ENCODE measurements at places on chromosomes 2 and 18.

GRCh38 chr2:218387369-218388194, 5.5 kb downstream of the SLC11A1 start:
- peak; percentile 46 for DNase-seq

GRCh38 chr2:30504731-30505130, 57.7 kb downstream of the LCLAT1 start:
- no peak for DNase-seq

- no peak for DNase-seq
Measured at GRCh38 chr2:160253440-160254188, 53.5 kb upstream of the ITGB6 start.

DNA sequence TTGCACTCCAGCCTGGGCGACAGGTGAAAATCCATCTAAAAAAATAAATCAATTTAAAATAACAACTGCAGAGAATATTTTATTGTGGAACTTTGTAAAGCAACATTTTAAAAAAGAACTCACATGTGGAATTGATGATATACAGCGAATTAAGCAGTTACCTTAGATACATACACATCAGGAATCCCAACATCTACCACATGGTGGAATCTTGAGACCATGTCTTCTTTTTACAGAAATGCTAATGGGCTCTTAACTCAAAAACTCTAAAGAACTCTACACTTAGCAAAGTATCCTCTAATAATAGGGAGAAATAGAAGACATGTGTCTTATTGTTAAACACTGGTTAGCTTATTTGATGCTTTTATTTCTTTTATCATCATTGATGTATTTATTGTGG, 373.6 kb downstream of the CDH7 start:
- no peak for DNase-seq

- peak; percentile 16 for DNase-seq
Measured at GRCh38 chr2:37654932-37655841, 16.3 kb downstream of the CDC42EP3 start.

GRCh38 chr18:49249521-49249920, 210.9 kb downstream of the DYM start:
- no peak for DNase-seq

DNA sequence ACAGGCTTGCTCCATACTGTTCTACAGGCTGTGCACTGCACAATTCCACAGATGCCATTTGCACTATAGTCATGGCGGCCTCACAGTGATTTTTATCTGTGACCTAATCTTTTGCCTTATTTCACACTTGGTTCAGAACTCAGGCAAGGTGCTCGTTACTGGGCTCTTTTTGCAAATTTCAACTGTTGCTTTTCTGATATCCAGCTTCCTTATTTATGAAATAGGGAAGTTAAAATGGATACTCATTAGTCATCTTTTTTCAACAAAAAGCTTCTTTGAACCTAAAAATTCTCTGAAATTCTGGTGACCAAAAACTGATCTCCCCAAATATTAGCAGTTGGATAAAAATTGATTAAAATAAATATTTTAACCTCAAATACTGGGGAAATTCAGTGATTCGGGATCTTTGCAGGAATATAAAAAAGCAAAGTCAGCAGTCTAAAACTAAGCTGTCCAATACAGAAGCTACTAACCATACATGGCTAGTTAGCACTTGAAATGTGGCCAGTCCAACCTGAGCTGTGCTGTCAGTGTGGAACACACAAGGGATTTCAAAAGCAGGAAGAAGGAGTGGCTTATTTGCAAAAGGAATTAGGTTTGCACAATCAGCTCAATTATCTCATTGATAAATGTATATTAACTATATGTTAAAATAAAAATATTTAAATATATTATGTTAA, 134.4 kb downstream of the COL4A4 start:
- no peak for DNase-seq

GRCh38 chr2:219656526-219656925, 29.1 kb downstream of the SLC4A3 start:
- no peak for DNase-seq

DNA sequence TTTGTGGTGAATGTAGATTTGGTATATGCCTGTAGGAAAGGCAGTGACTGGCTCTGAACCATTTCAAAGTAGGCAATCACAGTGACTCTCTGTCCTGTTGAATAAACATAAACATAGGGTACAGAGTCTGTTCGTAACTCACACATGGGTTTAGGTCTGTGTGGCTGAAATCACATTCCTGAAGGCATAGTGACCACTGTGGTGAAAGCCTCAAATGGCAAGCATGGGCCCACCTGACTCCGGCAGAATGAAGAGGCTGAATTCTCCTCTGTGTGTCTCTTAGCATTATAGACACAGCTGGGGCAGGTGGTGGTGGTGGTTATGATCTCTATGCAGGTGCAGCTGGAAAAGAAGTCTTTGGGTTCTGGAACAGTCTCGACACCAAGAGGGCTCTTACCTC, 61.2 kb downstream of the ITGA6 start:
- DNase-seq: no peak

GRCh38 chr2:133848111-133848649, 279.9 kb upstream of the NCKAP5 start:
- DNase-seq: no peak

DNA sequence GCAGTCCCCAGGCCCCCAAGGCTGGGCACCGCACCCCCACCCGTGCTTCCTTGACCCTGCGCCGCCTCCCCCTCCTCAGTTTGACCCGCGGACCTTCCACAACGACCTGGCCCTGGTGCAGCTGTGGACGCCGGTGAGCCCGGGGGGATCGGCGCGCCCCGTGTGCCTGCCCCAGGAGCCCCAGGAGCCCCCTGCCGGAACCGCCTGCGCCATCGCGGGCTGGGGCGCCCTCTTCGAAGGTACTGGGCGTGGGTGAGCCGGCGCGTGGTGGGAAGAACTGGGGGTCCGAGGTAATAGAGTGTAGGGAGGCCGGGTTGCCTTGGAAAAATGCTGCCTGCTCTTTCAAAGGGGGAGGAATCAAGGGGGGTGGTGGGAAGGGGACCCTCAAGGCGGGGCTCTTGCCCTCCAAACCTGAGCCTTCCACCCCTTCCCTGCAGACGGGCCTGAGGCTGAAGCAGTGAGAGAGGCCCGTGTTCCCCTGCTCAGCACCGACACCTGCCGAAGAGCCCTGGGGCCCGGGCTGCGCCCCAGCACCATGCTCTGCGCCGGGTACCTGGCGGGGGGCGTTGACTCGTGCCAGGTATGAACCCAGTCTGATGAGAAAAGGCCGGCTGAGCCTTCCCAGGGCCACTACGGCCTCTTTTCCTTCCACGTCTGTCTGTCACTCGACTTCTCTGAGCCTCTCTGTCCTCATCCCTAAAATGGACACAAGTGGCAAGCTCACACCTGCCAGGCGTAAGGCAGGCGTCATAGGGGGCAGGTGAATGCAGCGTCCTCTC, 2.6 kb downstream of the PRSS56 start:
- DNase-seq: no peak

DNA sequence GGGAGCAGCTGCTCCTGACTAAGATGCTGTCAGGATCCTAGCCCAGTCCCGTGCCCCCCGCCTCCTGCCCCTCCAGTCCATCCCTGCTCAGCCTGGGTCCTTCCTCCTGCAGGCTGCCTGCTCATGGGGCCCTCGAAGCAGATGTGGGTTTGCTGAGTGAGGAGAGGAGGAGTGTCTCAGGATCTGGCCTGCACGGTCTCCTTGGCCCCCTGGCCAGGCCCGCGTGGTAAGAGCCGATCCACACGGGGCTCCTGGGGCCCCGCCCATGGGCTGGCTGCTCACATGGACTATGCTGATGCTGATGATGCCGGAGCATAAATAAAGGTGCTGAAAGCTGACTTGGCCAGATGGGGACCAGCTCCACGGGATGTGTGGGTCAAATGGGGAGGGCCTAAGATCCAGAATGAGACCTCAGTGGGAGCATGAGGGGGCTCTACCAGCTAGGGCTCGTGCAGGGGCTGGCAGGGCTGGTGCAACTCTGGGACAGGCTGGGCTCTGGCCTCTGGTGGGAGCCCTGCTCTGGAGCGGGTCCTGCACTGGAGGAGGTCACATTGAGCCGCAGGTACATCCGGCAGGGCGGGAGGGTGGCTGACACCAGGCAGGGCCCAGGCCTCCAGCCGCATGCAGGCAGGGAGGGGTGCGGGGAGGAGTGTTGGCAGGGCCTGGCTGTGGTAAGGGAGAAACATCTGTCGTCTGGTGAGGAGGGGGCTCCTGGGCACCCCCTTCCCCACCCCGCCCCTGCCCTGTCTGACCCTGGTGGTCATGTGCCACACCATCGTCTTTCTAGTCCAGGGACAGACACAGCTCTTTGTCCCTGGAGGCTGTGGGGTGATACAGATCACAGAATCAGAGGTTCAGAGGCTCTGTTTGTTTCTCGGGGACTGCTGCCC, 275.3 kb upstream of the HDAC4 start:
- no peak for DNase-seq

DNA sequence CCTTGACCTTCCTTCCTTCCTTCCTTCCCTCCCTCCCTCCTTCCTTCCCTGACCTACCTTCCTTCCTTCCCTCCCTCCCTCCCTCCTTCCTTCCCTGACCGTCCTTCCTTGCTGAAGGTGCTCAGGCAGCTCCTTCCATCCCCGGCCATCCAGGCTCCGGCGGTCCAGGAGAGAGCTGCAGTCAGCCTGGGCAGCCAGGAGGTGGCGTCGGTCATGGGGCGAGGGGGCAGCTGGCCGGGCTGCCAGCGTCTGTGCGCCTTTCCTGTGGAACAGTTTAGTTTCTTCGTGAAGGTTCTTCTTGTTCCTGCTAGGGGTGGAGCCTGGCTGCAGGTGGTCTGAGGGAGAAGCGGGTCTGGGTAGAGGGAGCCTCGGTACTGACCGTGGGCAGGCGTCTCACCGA, 15.7 kb downstream of the GPR35 start:
- no peak for DNase-seq

DNA sequence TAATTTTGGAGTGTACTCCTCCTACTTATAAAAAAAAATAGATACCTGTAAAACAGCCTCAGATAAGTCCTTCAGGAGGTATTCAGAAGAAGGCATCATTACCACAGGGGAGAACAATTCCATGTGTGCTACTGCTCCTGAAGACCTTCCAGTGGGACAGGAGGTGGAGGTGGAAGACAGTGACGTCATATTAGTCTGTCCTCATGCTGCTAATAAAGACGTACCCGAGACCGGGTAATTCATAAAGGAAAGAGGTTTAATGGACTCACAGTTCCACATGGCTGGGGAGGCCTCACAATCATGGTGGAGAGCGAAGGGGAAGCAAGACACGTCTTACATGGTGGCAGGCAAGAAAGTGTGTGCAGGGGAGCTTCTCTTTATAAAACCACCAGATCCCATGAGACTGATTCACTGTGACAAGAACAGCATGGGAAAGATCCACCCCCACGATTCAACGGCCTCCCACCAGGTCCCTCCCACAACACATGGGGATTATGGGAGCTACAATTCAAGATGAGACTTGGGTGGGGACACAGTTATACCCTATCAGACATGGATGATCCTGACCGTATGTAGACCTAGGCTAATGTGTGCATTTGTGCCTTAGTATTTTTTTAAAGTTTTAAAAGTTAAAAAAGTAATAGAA, 98.4 kb downstream of the NDUFA10 start:
- no peak for DNase-seq

DNA sequence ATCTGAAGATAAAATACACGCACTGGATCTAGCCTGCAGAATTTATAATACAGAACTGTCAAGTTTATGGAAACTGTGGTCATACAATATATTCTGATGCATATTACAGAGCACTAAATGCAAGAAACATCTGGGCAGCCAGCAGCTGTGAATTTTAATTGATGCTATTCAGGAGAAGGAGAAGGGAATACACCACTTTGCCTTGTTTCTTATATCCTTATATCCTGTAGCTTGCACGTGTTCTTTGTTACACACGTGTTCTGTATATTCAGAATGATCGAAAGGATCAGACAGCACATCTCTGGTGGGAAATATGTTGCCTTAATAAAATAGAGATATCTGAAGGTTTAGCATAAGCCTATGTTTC, 335.8 kb downstream of the AGPS start:
- no peak for DNase-seq

GRCh38 chr2:226836548-226836885, 663 bp downstream of the RHBDD1 start:
- DNase-seq: no peak

DNA sequence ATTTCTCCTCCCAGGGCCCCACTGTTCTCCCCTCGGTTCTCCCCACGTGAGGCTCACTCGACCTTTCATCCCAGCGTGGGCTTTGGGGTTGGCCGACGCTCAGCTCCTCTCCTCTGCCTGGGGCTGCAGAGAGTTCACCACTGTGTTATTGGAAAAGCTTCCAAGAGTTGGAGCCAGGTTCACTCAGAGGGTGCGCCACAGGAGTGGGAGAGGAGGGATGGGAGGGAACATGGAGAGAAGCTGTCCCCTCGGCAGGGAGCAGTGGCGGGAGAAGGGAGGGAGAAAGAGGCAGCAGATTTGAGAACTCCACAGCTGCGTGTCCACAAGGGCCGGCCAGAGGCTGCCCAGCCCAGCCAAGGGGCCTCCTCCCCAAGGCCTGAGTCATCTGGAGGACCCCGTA, 197.1 kb upstream of the SMAD2 start:
- DNase-seq: no peak

GRCh38 chr2:174245065-174245464, 3.3 kb downstream of the OLA1 start:
- no peak for DNase-seq

Measured in SHP77 treated with DMSO at 0.1 percent for 48 hours (cell line).